ENCODE measurements at places on chromosomes 2 and 18. TPM values are rescaled to one million over a fixed set of nuclear protein-coding genes. Genes with fewer than 3 reads are reported as not detected.

XIRP2 gene
- 0.65 TPM for total RNA-seq

KCNS3 gene
- total RNA-seq, result 1.4 TPM

CYTIP gene
- total RNA-seq, result not detected

EGR4 gene
- total RNA-seq, result not detected

ACTG2 gene
- total RNA-seq, result 3.5 TPM

CFAP65 gene
- total RNA-seq, result not detected

NFATC1 gene
- total RNA-seq, result 7.6 TPM

MYCN gene
- 0.32 TPM for total RNA-seq

NAT8 gene
- total RNA-seq, result not detected

GRB14 gene
- total RNA-seq, result not detected

RAX gene
- total RNA-seq, result not detected

CNRIP1 gene
- 39.2 TPM for total RNA-seq

TRIM43 gene
- total RNA-seq, result not detected

ALPG gene
- total RNA-seq, result not detected

FSIP2 gene
- total RNA-seq, result 0.24 TPM

KRTCAP3 gene
- total RNA-seq, result not detected

HOXD13 gene
- total RNA-seq, result not detected

PAX3 gene
- not detected for total RNA-seq
